ENCODE measurements at places on chromosomes 5 and 9.

GRCh38 chr9:19457693-19458009, 48.8 kb downstream of the ACER2 start:
- no peak for DNase-seq

GRCh38 chr5:142922223-142922952, 152.2 kb downstream of the ARHGAP26 start:
- DNase-seq, result no peak

GRCh38 chr5:50653946-50654345, 12.5 kb upstream of the PARP8 start:
- DNase-seq, result no peak

- DNase-seq, result no peak
Observed at GRCh38 chr9:121059998-121060636, 10.0 kb upstream of the C5 start.

DNA sequence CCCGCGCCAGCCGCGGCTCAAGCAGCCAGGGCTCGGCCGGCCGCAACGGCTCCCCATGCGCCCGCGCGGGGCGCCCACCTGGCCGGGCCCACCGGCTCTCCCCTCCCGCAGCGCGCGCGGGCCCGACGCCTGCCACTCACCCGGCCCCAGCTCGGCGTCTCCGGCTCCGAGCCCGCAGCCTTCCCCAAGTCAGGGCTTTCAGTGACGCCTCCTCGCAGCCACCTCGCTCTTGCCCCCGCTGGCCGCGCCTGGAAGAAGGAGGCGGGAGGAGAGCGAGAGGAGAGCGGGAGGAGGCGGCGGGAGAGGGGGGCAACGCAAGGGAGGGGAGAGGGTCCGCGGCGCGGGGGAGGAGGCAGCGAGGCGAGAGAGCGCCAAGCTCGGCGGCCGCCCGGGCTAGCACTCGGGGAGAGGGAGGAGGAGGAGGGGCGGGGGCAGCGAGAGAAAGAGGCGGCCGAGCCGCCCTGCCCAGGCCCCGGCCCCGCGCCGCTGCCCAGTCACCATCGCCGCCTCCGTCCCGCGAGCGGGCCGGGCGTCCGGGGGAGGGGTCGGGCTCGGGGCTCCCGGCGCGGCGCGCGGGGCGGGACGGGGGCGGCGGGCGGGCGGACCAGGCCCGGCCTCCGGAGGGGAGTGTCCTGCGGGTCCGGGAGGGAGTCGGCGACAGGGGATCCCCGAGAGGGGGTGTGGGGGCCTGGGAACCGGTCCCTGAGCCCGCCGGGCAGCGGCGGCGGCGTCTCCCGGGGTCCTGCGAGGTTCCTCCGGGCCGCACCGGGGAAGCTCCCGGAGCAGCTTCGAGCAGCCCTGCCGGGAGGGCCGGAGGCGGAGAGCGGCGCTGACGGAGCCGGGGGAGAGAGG, at the start of gene LHFPL2:
TSS of gene LHFPL2 (minus strand) at position 414 of the 852 bp plus-strand sequence. CDS start 138,559 bp downstream, outside the sequence.
- DNase-seq, result peak; percentile 78

DNA sequence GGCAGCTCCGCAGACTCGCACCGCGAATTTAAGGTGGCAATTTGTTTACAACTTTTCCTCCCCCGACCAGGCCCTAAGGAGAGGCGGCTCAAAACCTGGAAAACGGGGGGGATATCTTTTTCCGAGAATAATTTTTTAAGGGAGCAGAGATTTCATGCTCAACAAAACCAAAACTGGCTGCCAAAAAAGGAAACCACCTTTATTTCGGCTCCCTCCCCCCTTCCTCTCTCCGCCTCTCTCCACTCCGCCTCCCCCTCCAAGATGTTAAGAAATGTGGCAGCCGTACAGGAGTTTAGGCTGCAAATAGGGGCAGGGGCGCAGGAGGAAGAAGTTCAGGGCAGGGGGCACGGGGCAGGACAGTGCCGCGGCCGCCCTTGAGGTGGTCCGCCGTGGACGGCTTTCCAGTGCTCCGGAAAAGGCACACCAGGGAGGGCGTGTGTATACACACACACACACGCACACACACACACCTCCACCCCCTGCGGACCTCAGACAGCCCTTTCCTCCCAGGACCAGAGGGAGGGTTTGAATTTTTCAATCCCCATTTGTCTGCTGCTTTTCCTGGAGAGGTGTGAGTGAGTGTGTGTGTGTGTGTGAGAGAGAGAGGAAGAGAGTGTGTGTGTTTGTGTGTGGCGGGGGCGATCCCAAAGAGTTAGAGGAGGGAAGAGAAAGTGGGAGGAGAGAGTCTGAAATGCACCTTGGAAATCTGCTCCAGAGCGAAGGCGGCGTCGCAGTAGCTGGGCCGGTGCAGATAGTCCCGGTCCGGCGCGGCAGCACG, 9.1 kb downstream of the PTCH1 start:
- peak; percentile 68 for DNase-seq

DNA sequence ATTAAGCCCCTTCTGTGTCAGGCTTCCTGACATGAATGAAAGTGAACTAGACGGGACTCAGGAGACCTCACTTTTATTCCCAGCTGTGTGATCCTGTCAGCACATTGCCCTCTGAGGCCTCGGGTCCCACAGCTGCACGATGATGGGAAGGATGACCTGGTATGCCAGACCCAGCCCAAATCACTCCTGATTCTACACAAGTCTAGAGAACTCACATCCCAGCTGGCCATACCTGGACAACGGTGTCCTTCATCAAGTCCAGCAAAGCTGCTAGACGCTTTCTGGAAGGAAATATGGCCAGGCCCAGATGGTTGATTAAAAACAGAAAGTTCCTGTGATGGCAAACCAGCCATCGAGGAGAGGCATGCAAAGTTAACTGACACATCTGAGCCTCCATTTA, 118.0 kb upstream of the FSTL4 start:
- DNase-seq, result no peak

DNA sequence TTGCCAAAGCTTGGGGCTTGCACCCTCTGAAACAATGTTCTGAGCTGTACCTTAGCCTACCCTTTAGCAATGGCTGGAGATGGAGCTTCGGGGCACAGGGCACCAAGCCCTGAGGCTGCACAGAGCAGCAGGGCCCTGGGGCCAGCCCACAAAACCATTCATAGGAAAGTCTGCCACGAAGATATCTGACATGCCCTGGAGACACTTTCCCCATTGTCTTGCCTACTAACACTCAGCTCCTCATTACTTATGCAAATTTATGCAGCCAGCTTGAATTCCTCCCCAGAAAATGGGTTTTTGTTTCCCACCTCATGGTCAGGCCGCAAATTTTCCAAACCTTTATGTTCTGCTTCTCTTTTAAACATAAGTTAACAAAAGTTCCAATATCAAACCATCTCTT, 105.7 kb downstream of the DTWD2 start:
- DNase-seq, result no peak

- peak; percentile 86 for DNase-seq
Observed at GRCh38 chr5:176660860-176661641, 13.8 kb downstream of the TSPAN17 start.

- no peak for DNase-seq
Observed at GRCh38 chr5:120615967-120616645, 152.0 kb downstream of the PRR16 start.

- peak; percentile 30 for DNase-seq
Observed at GRCh38 chr9:124482431-124483031, 24.7 kb downstream of the NR5A1 start.

DNA sequence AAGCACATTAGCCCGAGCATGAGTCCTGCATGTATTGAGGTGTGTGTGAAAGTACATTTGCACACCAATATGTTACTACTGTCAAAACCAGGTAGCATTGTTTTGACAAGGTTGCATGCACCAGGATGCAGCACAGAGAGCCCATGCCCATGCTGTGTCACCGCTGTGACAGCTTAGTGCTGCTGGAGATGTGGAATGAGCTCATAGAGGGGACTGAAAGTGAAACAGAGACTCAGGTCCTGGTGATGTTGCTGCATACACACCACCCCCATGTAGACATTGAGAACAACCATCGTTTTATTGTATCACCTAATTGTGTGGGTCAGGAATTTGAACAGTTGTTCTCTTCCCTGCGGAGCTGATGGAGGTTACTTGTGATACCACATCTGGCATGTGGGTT, 53.0 kb downstream of the GADD45G start:
- DNase-seq, result no peak

DNA sequence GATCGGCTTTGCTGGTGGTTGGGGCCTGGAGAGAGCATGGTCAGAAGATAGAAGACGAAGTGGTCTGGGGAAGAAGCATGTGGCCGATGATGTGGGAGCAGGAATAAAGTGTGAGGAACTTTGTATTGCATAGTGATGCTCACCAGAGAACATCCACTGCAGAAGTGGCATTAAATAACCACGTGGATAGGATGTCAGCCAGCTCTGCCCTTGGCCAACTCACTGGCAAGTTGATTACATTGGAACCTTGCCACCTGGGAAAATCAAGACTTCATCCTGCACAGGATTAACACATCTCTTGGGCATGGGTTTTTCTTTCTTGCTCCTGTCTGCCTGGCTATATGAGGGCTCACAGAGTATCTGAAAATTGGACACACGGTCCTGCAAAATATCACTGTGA, 217.4 kb downstream of the DMRT2 start:
- no peak for DNase-seq

DNA sequence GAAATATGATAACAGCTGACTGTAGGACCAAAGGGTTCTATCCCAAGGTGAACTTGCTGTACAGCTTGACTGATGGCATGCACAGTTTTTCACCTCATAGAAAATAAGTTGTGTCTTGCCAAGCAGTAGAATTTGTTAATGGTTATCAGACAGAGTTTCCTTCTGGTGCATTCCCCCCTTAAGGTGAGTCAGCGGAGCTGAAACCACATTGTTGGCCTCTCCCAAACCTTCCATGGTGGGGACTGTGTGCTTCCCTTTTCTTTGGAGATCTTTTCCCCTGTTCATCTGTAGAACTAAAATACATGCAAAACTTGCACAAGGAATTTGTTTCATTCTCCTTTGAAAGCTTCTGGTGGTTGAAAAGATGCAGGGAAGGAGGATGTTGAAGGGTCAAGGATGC, 179.8 kb downstream of the FGF1 start:
- DNase-seq, result no peak

- DNase-seq, result no peak
Observed at GRCh38 chr9:4838189-4838546, 45.4 kb downstream of the RCL1 start.

- no peak for DNase-seq
Observed at GRCh38 chr5:124738681-124739633, 7.5 kb downstream of the ZNF608 start.

DNA sequence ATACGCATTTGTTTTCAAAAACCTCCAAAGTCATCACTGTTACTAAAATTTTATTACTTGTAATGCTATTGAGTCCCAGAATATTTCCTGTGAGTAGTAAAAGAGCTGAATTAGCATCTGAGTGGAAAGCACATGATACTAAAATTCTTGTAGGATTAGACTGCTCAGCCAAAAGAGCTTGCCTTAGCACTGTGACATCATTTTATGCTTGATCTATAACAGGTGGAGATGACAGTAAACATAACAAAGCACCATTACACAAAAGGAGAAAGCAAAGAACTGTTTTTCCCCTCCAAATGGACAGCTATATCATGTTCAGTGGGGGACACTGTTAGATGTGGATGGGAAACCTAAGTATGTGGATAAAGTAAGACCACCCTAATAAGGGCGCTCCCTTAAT, 5.8 kb upstream of the JAK2 start:
- DNase-seq, result no peak

GRCh38 chr5:44875661-44876605, 67.2 kb downstream of the MRPS30 start:
- no peak for DNase-seq

DNA sequence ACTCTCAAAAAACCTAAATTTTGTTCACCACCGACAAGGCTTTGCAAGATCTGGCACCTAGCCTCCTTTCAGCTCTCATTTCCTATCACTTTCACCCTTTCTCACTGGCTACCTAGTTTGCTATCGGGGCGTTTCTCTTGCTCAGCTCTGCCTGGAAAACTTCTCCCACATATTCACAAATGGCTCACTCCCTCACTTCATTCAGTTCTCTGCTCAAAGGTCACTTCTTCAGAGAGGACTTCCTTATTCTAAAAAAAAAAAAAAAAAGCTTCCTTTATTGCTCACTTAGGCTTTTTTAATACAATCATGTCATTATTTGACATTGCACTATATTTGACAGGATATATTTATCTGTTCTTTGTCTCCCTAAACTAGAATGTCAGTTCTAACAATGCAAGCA, 2.1 kb upstream of the SLC25A46 start:
- DNase-seq, result no peak

GRCh38 chr5:120405286-120405864, 58.7 kb upstream of the PRR16 start:
- DNase-seq, result no peak

GRCh38 chr9:101673642-101674041, 64.8 kb downstream of the GRIN3A start:
- no peak for DNase-seq

- no peak for DNase-seq
Observed at GRCh38 chr9:88339317-88339716, 48.9 kb upstream of the SPIN1 start.

DNA sequence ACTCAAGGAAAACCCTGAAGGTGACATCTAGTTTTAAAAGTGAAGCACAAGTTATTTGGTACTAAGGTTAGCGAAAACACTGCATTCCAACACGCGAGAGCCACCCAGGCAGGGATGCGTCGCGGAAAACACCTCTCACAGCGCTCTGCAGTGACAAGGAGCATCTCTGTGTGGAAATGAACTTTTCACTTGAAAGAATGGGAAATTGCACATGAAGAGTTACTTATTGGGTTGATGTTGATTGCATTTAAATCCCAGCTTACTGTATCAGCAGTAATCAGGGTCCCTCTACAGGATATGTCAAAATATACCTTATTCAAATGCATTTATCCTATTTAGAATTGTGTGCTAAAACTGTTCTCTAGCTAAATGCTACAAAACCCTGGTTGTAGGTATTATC, 144.4 kb downstream of the BNC2 start:
- DNase-seq, result no peak

DNA sequence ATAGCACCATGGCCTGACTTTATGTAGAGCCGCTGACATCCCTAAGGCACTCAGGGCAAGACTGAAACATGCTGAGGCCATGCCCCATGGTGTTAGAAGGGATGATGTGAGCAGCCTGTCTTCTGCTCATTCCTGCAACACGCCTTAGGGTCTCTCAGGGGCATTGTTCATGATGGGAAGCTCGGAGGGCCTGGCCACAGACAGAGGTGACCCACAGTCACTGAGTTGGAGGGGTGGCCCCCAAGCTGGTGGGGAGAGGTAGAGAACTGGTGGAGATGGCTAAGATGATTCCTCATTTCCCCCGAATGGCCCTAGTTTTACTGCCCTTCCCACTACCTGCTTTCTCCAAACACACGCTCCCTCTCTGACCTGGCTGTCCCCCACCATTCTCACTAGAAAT, 135.2 kb downstream of the BARX1 start:
- no peak for DNase-seq

DNA sequence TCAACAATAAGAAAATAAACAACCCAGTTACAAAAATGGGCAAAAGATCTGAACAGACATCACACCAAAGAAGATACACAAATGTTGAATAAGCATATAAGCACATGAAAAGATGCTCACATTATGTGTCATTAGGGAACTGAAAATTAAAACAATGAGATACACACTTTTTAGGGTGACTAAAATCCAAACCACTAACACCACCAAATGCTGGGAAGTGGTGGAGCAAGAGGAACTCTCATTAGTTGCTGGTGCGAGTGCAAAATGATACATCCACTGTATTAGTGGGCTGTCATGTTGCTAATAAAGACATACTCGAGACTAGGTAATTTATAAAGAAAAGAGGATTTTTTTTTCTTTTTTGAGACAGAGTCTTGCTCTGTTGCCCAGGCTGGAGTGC, 329.1 kb downstream of the TMEM38B start:
- no peak for DNase-seq

- DNase-seq, result no peak
Observed at GRCh38 chr9:86176468-86176867, 77.1 kb upstream of the GOLM1 start.
